ENCODE measurements at places on chromosomes 13 and 19. TPM values are rescaled to one million over a fixed set of nuclear protein-coding genes. Genes with fewer than 3 reads are reported as not detected.

KLK4 gene
- not detected for polyA plus RNA-seq

COQ8B gene
- polyA plus RNA-seq: 29.4 TPM

TDRD3 gene
- polyA plus RNA-seq: 10.5 TPM

ETFB gene
- 407 TPM for polyA plus RNA-seq

DAND5 gene
- polyA plus RNA-seq: 0.04 TPM

PRSS57 gene
- not detected for polyA plus RNA-seq

OLFM4 gene
- polyA plus RNA-seq: 0.36 TPM

LILRA2 gene
- polyA plus RNA-seq: 0.68 TPM

ATXN8OS gene
- not detected for polyA plus RNA-seq

RETN gene
- polyA plus RNA-seq: 5.0 TPM

KASH5 gene
- polyA plus RNA-seq: not detected

OR7C1 gene
- not detected for polyA plus RNA-seq

AMH gene
- 0.59 TPM for polyA plus RNA-seq

KCNC3 gene
- polyA plus RNA-seq: 0.67 TPM

LILRB1 gene
- 1.3 TPM for polyA plus RNA-seq

FXYD3 gene
- 8.0 TPM for polyA plus RNA-seq

CGB1 gene
- polyA plus RNA-seq: not detected

PSENEN gene
- polyA plus RNA-seq: 57.2 TPM

POSTN gene
- 29.4 TPM for polyA plus RNA-seq

SYCN gene
- polyA plus RNA-seq: 1.0 TPM

PTH2 gene
- not detected for polyA plus RNA-seq

MRPS31 gene
- polyA plus RNA-seq: 24.6 TPM

NLRP4 gene
- not detected for polyA plus RNA-seq

ADM5 gene
- polyA plus RNA-seq: 2.5 TPM

KCNN1 gene
- not detected for polyA plus RNA-seq

TNNT1 gene
- 0.90 TPM for polyA plus RNA-seq

LHB gene
- 0.36 TPM for polyA plus RNA-seq

MUC16 gene
- polyA plus RNA-seq: 0.03 TPM

TNNI3 gene
- 0.21 TPM for polyA plus RNA-seq

CAMSAP3 gene
- polyA plus RNA-seq: 2.2 TPM

ADGRE1 gene
- 0.11 TPM for polyA plus RNA-seq

NAPSA gene
- 1.4 TPM for polyA plus RNA-seq

PSG6 gene
- polyA plus RNA-seq: not detected

GFY gene
- polyA plus RNA-seq: not detected

CRLF1 gene
- 57.6 TPM for polyA plus RNA-seq

MAU2 gene
- 15.2 TPM for polyA plus RNA-seq

C1QTNF9 gene
- polyA plus RNA-seq: 1.3 TPM

LPAR6 gene
- polyA plus RNA-seq: 26.3 TPM

MADCAM1 gene
- not detected for polyA plus RNA-seq

SIAH3 gene
- not detected for polyA plus RNA-seq

B3GLCT gene
- polyA plus RNA-seq: 1.6 TPM

C19orf67 gene
- polyA plus RNA-seq: not detected

ZNF540 gene
- polyA plus RNA-seq: 0.79 TPM

IGFL3 gene
- not detected for polyA plus RNA-seq

TBXA2R gene
- polyA plus RNA-seq: 3.7 TPM

OR7A5 gene
- not detected for polyA plus RNA-seq

FXYD5 gene
- polyA plus RNA-seq: 167 TPM

ZNF844 gene
- 1.5 TPM for polyA plus RNA-seq

CYP2A7 gene
- not detected for polyA plus RNA-seq

LACC1 gene
- polyA plus RNA-seq: 4.7 TPM

CTXN1 gene
- polyA plus RNA-seq: 0.36 TPM

LGI4 gene
- polyA plus RNA-seq: 3.7 TPM

KLF1 gene
- polyA plus RNA-seq: not detected

TLE6 gene
- 0.77 TPM for polyA plus RNA-seq

KCNN4 gene
- 0.55 TPM for polyA plus RNA-seq

DNAJC3 gene
- 19.1 TPM for polyA plus RNA-seq

ODAD3 gene
- polyA plus RNA-seq: 0.30 TPM

DGKH gene
- polyA plus RNA-seq: 1.4 TPM
